ENCODE measurements at places on chromosomes 5 and 9.

- no peak for DNase-seq
Measured at GRCh38 chr5:172106511-172107356, 81.3 kb downstream of the STK10 start.

DNA sequence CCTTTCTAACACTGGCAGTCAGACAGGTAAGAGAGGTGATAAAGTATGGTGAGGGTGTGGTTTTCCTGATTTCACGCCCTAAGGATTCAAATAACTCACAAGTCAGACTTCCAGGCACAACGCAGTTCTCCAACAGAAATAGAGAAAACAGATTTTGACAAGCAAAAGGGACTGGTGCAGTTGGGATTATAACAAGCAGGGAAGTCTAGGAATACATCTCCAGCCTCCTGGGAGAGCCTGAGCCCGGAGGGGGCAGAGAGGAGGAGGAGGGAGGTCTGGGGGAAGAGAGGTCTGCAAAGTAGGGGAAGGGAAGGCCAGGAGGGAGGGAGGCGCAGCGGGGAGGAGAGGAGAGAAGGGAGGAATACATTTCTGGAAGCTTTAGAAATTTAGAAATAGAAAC, 1.6 kb downstream of the CMBL start:
- no peak for DNase-seq

GRCh38 chr5:59640411-59640810, 253.1 kb downstream of the PDE4D start:
- no peak for DNase-seq

- DNase-seq: no peak
Measured at GRCh38 chr5:7638456-7638855, 212.5 kb downstream of the CFAP90 start.

- no peak for DNase-seq
Measured at GRCh38 chr5:119948162-119948561, 318.8 kb downstream of the FAM170A start.

GRCh38 chr5:179595916-179596315, 27.6 kb downstream of the HNRNPH1 start:
- no peak for DNase-seq

- no peak for DNase-seq
Measured at GRCh38 chr5:89421035-89421434, 538.1 kb upstream of the MEF2C start.

DNA sequence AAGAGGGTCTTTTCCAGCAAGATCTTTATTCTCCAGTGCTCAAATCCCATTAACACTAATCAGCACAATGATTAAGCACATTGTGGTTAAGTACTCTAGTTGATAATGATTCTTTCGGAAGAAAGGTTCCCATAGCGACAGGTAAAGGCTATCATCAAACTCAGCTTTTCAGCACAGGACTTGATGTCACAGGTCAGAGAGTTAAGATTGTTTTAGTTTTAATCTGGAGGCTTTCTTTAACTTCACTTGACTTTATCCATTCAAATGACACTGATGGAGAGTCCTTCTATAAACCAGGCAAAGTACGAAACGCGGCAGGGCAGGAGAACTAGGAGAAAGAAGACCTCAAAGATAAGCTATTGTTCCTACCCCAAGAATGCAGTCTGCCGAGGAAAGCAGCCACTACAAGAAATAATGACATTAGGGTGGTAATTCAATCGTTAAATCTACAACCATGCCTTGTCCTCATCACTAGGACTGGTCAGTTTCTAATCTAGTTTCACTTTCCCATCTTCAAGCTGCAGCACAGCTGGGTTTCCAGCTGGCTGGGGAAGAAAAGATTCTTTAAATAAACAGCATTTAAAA, 4.6 kb downstream of the NRG2 start:
- no peak for DNase-seq

DNA sequence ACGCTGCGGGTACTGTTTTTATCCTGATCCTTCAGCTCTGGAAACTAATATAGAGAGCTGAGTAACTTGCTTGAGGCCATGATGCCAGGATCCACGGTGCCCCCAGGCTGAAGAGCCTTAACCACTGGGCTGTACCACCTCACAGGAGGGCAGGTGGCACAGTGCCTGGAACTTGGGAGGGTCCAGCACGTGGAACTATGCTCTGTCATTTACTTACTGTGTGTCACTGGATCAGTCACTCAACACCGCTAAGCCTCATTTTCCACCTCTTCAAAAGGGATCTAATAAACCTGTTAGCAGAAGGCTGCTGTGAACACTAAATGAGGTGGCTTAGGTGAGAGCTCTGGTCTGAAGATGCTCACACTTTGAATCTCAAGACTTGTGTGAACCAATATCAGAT, 29.6 kb downstream of the KCNIP1 start:
- no peak for DNase-seq

DNA sequence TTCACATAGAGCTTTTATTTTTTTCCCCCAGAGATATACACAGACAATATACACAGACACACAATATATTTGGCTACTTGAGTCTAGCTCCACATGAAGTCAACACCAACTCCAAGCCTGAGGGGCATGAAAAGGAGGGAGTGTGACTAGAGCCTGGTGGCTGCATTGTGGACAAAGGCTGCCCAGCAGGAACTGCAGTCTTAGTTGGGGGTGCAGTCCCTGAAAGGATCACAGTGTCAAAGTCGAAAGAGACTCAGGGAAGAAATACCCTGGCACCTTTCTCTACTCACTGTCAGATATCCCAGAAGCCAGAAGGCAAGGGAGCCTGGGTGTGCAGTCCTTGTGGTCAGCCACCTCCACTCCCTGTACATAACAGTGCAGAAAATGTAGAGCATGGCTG, 231.6 kb upstream of the RPS23 start:
- DNase-seq: no peak

DNA sequence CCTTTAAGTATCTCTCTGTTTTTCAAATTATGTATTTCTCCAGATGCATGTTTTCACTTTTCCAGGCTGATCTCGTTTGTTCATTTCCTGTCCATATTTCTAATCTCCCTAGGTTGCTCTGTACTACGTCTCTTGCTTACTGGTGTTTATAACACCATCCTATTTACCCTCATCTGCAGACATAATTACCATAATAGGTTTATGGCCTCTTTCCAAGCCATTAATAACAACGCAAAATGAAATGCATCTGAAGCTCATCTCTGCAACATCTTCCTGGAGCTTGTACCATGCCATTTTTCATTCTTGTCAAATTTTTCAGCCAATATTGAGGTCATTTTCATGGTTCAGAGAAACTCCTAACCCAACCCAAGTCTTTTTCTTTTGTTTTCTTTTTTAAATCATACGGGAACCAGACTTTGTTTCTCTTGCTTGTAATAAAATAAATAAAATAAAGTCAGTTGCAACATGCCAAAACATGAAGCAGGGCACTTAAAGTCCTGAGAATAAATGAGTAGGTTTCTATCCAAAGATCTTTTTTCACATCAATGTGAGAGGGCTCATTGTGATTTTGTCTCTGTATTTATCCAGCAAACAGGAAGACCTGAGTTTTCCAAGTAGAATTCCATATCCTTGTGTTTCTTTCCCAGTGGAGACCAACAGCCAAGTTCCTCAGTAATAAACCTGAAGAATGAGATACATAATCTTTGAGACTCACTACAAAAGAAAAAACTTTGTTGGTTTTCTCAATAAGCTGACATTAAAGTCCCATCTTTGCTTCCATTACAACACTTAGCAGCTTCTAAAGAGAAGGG, 37.0 kb downstream of the DPYSL3 start:
- no peak for DNase-seq

GRCh38 chr9:2227144-2227867, 212.2 kb downstream of the SMARCA2 start:
- DNase-seq: no peak

DNA sequence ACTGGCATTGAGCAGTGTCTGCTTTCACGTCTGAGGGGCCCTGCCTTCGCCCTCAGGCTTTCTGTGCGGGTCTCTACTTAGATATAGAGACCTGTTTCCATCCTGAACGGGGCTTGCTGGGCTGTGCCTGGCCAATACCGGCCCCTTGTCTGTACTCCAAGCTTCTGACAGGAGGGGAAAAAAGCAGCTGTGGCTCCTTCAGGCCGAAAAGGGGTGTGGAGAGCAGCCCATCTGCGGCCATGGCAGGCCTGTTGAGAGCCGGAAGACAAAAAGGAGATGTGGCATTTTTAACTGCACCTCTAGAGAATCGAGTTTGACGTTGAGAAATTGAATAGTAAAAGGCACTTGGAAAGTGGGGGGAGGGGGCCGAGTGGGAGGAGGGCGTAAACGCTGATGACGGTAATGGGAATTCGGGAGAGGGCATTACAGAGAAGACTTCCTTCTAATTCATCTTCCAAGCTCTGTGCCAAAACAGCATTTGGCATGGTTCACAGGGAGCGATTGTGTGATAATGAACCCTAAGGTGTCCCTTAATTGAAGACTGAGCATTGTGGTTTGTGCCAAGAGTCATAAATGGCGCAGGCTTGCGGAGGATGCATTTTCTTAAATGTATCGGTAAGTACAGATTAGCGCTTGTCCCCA, 25.1 kb upstream of the PRDM12 start:
- DNase-seq: no peak

- DNase-seq: no peak
Measured at GRCh38 chr5:150284311-150284710, 5.3 kb downstream of the CAMK2A start.

DNA sequence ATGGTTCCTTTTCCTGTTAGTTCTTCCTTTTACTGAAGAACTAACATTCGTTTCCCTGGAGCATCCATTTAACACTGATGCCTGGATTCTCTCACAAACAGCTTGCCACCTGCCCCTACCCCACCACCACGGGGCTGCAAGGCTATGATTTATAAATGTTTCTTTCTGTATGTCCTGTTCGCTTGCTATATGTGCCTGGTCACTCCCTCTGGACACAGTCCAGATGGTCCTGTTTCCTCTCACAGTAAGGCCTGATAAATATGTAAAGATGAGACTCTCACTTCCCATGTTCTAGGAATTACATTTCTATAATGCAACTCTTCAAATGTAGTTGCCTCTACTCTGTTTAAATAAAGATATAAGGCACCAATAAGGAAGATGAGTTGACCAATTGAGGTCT, 146.4 kb upstream of the SHB start:
- no peak for DNase-seq
